Osteoblast (primary cell): ENCODE measurements at places on chromosomes 1 and 21. TPM values are rescaled to one million over a fixed set of nuclear protein-coding genes. Genes with fewer than 3 reads are reported as not detected.

A3GALT2 gene
- total RNA-seq = under 0.01 TPM in 1 of 2 replicates, not detected in the other

COL11A1 gene
- total RNA-seq = 158 and 185 TPM in 2 replicates

AK5 gene
- 25.3 and 38.3 TPM in 2 replicates for total RNA-seq

MCOLN3 gene
- 4.0 and 4.7 TPM in 2 replicates for total RNA-seq

PGBD5 gene
- total RNA-seq = under 0.01 and 0.29 TPM in 2 replicates

RGS1 gene
- not detected in 2 replicates for total RNA-seq
